ENCODE measurements at places on chromosomes 4 and X.

- no peak for DNase-seq
Observed at GRCh38 chrX:105909576-105909975, 87.2 kb downstream of the NRK start.

DNA sequence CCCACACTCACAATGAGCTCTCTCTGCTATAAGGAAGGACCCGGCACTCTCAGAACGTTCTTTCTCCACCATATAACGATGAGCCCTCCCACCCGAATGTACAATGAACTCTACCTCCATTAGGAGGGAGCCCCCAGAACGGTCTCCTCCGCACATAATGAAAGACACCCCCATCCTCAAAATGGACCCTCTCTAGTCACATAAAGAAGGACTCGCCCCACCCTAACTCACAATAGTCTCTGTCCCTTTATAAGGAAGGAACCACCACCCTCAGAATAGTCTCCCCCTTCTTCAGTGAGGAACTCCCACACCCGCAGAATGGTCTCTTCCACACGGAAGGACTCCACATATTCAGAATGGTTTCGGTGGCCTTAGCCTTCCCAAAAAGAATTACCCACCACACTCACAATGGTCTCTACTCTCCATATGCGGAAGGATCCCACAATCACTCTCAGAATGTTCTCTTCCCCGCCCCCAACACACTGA is 477 bp downstream of the SLC35A2 start:
- DNase-seq, result no peak

GRCh38 chr4:76120199-76120598 is 28.0 kb downstream of the NUP54 start:
- no peak for DNase-seq

- DNase-seq, result no peak
Observed at GRCh38 chr4:47930971-47931804, 16.8 kb upstream of the NFXL1 start.

DNA sequence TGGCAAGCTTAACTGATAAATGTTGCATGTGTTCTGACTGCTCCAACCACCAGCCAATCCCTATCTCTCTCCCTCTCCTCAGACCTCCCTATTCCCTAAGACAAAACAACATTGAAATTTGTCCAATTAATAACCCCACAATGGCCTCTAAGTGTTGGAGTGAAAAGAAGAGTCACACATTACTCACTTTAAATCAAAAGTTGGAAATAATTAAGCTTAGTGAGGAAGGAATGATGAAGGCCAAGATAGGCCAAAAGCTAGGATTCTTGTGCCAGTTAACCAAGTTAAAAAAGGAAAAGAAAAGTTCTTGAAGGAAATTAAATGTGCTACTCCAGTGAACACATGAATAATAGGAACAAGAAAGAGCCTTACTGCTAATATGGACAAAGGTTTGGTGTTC is 55.6 kb downstream of the FBXW7 start:
- DNase-seq, result no peak

GRCh38 chr4:168691631-168692369 is 194.9 kb downstream of the PALLD start:
- DNase-seq, result no peak

DNA sequence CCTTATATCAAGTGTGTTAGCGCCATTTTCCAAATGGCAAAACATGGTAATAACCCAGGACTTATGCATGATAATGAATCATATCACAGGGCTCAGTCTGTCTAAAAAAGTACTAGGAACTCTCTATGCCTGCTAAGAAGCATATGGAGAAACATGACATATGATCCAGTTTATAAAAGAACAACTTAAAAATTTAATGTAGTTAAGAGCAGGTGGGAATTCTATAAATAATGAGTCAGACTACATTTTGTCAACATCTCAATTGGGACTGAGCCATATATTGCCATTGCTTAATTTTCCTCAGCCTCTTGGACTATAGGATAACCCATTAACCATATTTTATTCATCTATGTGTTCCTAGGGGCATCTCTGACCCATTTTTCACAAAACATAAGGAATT is 360.4 kb upstream of the AGA start:
- no peak for DNase-seq

DNA sequence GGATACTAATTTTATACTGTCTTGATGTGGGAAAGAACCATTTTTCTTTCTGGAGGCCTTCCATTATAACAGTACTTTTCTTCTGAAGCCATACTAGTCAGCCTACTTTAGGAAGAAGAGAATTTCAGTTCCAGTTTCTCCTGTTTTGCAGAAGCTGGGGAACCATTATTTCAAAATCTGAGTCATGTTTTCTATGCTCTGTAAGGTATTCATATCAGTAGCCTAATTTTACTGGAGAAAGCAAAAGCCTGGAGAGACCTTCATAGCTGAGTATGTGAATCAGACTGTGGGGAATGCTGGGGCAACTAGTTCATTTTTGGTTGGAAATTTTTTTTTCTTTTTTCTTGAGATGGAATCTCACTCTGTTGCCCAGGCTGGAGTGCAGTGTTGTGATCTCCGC is 22.4 kb downstream of the AFF1 start:
- DNase-seq, result no peak

DNA sequence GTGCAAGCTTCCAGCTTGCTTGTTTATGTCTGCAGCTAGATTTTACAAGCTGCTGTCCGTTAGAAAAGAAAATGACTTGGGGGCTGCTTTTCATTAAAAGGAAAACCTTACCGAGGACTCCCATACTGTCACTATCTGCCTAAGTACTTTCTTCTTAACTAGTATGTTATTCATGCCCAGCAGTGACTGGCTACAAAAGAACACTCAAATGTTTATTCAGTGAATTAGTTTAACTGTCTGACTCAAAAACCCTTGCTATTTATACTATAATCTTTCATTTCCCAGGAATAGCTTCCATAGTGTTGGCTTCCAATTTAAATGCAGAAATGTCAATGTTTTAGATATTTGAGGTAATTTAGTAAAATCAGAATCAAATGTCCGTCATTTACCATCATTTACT is 164.9 kb downstream of the DTHD1 start:
- no peak for DNase-seq

- DNase-seq, result no peak
Observed at GRCh38 chr4:17336986-17337385, 174.9 kb downstream of the QDPR start.

DNA sequence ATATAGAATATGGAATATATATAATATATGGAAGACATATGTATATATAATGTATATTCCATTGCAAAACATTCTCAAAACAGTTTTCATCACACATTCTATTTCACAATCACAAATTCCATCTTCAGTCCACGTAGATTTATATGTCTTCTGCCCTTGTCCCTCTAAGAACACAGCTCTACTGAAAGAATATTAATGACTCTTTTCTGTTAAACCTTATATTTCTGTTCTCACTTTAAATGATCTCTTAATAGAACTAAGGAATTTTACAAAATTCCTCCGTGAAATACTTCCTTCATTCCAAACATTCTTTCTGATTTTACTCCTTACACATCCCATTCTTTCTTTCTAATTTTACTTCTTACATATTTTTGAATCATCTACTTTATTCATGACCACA is 1043.1 kb upstream of the PABPC4L start:
- no peak for DNase-seq

DNA sequence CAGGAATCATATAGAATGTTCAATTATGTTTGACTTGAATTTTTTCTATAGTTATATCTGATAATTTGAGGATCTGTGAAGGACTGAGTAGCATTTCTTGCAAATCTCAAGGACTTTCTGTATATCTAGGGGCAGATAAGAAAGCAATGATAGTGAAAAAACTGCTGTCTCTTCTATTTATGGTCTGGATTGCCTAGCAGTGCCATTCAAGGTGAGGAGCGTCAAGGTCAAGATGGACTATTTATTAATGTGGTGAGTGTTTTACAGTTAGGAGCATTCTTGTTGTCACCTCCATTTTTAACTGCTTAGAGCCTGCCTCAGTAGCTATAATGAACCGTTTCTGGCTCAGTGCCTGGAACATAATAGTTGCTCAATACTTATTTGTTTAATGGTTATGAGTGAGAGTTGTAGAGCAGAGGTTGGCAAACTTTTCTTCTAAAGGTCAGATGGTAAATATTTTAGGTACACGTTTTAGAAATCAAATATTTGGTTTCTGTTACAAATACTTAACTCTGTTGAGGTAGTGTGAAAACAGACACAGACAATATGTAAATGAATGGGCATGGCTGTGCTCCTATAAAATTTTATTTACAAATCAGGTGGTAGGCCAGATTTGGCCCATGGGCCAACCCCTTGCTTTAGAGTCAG is 523.2 kb upstream of the IGFBP7 start:
- no peak for DNase-seq

DNA sequence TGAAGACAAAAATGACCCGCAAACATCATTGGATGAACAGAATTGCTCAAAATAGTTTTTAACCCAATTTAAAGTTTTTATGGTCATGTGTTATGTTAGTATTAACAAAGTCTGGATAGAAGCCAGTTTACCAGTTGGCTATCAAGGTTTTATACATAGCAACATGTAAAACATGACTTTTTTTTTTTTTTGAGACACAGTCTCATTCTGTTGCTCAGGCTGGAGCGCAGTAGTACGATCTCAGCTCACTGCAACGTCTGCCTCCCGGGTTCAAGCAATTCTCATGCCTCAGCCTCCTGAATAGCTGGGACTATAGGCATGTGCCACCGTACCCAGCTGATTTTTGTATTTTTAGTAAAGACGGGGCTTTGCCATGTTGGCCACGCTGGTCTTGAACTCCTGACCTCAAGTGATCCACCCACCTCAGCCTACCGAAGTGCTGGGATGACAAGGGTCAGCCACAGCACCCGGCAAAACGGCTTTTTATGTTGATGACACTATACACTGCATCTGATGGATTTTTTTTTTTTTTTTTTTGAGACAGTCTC is 3.4 kb downstream of the SAT1 start:
- no peak for DNase-seq

- no peak for DNase-seq
Observed at GRCh38 chr4:118086344-118086743, 52.1 kb downstream of the NDST3 start.

DNA sequence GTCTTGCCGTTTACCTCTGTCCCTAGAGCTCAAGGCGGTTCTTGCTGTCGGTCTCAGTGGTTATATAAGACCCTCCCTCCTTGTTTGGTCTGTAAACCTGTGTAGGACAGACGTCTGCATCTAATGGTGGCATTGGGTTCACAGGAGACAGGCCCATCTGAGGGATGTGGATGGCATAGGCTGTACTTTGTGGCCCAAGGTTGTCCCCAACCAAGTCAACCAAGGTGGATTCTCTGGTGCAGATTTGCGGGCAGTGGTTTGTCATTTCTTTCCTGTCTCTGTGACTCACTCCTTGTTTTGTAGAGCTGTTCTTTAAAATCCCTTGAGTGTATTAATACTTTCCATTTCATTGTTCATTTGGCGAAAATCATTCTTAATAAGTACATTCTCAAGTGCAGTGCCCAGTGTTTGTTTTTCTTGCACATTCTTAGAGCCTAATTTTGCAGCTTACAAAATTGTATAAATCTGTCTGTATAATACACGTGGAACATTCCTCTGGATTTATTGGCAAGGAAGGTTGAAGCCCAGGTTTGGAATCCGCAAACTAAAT is 68.0 kb upstream of the TLR2 start:
- no peak for DNase-seq

GRCh38 chrX:153947009-153947769 is 2.7 kb upstream of the RENBP start:
- DNase-seq, result peak; percentile 86

- no peak for DNase-seq
Observed at GRCh38 chr4:6217716-6218381, 17.5 kb upstream of the JAKMIP1 start.

DNA sequence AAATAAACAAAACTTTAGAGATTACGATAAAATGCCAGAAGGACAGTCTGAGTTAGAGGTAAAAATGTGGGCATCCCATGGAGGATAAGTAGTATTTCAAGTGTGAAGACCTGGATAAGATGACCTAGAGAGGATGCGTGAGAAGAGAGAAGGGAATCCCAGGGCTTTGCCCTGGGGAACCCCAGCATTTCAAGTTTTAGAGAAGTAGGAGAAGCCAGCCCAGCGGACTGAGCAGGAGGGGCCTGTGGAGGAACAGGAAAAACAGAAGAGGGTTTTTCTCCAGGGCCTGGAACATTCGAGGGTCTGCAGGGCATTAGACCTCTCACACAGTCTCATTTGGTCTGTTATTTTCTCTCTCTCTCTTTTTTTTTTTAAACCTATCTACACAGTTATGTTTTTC is 2.9 kb upstream of the CFP start:
- no peak for DNase-seq

DNA sequence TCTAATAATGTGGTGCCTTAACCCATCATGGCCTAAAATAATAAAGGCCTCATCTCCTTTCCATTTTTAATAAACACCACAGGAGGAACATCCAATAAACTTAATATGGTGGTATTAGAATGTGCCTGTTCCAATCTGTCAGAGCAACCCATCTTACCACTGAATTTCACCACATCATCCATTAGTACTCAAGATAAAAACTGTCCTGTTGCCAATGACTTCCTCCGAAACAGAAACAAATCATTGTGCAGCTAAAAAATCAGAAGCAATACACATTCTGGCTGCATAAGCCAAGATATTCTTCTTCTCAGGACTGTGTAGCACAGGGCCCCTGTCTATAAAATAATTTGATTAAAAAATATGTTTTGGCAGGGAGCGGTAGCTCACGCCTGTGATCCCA is 18.5 kb downstream of the TLR10 start:
- no peak for DNase-seq

DNA sequence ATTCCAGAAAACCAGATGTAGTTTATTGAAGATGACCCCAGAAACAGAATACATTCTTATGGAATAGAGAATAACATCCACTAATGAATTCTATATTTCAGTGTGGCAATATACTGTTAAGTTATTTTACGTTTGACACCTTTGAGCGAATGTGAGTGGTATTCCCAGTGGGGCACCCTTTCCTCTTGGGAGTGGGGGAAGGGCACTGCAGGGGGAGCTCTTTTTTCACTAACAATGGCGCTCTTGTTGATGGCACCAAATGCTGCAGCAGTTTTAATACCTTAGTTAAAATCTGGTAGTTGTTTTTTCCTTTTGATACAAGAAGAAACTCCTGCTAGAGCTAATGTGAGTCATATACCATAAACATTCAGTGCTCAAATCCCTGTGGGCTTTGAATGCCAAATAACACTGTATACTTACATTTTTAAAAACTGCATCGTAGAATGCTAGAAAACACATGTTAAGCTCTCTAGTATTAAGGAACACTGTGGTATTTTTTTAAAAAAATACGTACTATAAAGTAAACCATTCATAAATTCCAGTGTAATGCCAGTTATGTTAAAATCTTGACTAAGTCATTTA is 178.5 kb downstream of the DCHS2 start:
- no peak for DNase-seq

- no peak for DNase-seq
Observed at GRCh38 chr4:10346023-10346422, 111.2 kb downstream of the ZNF518B start.

Measured in thymus (tissue), 14 donors.